ENCODE measurements at places on chromosomes 12 and 14.

- DNase-seq: peak; percentile 27
Observed at GRCh38 chr12:130981074-130981742, 27.5 kb downstream of the ADGRD1 start.

DNA sequence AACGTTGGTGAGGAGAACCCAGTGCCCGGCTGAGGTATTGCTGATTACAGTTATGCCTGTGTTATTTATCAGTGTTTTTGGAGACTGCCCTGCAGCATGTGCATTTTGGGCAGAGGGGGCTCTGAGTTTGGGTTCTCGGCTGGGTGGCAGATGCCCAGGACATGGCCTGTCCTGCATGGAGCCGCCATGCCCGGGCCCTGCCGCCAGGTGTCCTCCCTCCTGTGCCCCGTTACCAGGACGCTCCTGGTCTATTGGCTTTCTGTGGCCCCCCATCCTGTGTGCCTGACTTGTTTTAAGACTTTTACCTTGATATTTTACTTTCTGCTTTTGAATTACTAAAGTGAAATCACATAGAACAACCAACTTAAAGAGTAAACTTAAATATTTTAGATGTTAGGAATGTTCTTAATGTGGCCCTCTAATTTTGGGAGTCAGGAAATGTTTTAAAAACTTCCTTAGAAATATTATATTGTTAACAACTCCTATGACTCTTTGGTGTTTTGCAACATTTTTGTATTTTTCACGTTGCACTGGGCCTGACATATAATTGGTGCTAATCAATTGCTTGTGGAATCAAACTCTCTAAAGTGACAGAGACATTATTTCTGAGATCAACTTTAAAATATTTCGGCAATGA, 51.8 kb downstream of the PRIMA1 start:
- DNase-seq: no peak

GRCh38 chr14:75711105-75711795, 50.2 kb downstream of the TTLL5 start:
- DNase-seq: peak; percentile 41

DNA sequence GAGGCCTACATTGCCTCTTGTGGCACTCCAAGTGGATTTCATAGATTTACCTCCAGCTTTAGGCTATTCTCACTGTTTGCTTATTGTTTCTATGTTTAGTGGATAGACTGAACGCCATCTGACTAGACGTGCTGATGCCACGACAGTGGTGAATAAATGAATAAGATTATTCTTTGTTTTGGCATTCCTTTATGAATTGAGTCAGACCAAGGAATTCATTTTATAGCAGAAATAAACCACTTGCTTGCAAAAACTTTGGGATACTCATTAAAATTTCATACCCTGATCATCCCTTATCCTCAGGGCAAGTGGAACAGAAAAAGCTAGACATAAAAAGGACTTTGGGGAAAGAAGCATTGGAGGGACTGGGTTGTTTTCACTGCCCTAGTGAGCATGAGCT, 71.7 kb upstream of the FERMT2 start:
- DNase-seq: no peak

GRCh38 chr12:67452119-67452805, 183.1 kb downstream of the CAND1 start:
- peak; percentile 78 for DNase-seq

All from suppressor macrophage treated with lipopolysaccharide for 1 hour (primary cell).